ENCODE measurements at places on chromosomes 3 and 15. TPM values are rescaled to one million over a fixed set of nuclear protein-coding genes. Genes with fewer than 3 reads are reported as not detected.

- no peak for DNase-seq
Measured at GRCh38 chr3:69403454-69403853, 17.6 kb upstream of the FRMD4B start.

DNA sequence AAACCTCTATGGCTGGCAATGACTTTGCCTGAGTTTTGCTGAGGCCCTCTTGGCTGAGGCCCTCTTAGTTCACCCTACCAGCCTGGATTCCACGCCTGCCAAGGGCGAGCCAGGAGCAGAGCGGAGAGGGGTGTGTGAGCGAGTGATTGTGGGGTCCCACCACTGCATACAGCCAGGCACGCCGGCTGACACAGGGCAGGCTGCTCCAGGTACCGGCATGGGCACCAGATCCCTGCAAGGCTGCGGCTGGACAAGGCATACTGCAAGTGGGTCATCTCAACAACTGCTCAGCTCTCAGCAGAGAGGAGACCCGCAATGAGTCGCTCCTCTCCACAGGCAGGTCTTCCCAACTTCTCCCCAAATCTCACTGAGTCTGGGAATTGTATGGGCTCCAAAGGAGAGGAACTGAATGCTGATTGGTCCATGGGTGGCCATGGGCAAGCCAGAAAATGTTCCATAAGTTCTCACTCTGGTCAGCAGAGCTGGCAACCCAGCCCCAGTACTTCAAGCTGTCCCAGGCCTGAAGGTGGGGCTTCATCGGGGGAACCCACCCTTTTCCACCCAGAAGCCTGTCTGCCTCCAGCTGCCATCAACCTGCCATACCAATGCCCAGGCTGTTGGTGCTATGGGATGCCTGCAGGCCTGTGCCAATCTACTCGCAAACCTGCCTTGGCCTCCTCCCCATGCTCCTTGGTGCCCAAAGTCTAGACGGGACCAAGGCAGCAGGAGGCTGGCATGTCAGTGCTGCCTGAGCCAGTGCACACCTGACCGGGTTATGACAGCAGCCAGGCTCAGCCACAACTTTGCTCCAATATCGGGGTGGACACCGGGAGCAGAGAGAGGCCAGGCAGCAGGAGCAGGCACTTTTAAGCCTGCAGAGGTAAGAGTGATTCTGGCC, 1273.6 kb upstream of the GBE1 start:
- DNase-seq, result no peak

DNA sequence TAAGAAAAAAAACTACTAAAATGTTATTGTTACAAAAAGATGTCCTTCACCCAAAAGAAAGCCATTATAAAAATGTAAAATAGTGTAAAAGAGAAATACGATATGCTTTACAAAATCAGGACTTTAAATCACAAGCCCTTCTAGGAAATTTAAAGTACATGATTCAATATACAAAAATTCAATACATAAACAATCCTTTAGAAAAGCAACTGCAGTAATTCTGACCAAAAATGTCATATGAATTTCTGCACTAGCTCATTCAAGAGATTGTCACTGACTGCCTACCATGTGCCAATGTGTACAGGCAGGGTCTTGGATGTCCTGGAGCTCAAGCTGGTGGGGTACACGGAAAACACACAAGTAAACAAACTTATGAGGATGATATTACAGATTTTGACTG, 2.5 kb downstream of the MORC1 start:
- no peak for DNase-seq

PTH1R gene
- not detected for total RNA-seq

DNA sequence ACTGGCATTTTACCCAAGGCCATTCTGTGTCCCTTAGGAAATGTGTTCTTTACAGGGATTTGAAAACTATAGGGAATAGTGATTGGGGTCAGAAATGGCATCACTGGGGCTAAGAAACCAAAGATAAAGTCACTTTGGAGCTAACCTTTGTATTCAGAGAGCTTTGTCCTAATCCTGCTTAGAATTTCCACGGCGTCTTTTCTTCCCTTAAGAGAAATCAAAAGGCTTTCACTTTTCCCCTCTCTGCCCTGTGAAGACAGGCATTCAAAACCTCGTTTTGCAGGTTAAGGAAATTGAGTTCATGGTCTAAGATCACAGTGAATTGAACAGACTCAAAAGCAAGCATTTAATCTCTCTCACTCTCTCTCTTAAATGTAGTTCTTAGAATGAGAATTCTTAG, 182.5 kb downstream of the VGLL4 start:
- no peak for DNase-seq

DNA sequence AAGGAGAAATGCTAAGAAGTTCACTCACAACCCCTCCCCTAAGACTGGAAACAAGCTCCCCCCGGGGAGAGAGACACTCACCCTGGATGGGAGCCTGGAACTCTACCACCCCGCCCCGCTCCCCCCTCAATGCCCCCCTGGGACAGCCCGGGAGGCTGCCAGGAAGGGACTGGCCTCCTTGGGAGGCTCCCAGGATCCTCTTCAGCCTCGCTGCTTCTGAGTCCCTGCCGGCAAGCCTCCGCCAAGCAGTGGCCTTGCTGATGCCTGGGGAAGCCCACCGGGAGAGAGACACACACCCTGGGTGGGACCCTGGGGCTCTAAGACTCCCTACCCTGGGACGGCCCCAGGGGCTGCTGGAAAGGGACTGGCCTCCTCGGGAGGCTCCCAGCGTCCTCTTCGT, 33.4 kb downstream of the CPEB1 start:
- no peak for DNase-seq

EIF4G1 gene
- 410 TPM for total RNA-seq

MOBP gene
- total RNA-seq, result not detected
